Neural crest cell (in vitro differentiated cells): ENCODE measurements at places on chromosomes 7 and 10. TPM values are rescaled to one million over a fixed set of nuclear protein-coding genes. Genes with fewer than 3 reads are reported as not detected.

NKX1-2 gene
- not detected in 2 replicates for total RNA-seq

TMEM213 gene
- not detected in 2 replicates for total RNA-seq

EMX2 gene
- total RNA-seq: 1.0 and 1.1 TPM in 2 replicates

KLF6 gene
- total RNA-seq: 38.6 and 40.2 TPM in 2 replicates

GHRHR gene
- total RNA-seq: 0.84 TPM in 1 of 2 replicates, not detected in the other

FEZF1 gene
- total RNA-seq: not detected in 2 replicates

AKR1C1 gene
- total RNA-seq: 3.7 and 5.7 TPM in 2 replicates

DNA sequence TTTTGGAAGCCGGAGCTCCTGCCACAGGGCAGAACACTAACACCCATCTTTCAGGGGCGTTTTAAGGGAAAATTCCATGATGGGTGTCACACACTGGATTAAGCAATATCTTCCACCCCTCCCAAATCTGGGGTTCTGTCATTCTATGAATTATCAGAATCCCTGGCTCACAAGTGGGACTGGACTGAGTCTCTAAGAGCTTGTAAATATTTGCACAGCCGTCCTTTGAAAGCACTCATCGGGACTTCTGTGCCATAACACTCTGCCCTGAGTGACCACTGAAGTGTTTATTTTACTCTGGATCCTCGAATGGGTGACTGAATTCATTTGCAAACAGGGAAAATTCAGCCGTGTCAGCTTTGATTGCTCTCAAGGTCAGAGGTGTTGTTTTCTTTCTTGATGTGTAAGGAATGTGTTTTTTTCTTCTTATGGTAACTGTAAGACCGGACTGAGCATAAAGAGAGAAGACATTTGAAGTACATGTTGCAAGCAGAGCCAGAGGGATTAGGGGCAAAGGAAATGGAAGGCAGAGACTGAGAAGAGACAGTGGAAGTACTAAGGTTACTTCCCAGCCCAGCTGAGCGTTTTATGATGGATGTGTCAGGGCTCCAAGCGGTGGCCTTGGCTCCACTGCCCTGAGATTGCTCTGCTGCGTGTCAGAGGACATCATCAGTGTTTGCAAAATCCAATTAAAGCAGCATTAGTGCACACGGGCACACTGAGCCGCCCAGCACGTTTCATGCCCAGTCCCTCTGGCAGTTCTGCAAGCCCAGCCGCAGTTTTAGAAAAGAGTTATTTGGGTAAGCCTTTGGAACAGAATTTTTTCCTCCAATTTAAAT lies 17.7 kb upstream of the GTPBP4 start:
- H3K4me3 ChIP-seq: no peak overlapping the region
- H3K27ac ChIP-seq: no peak overlapping the region
- peaks cover 11% of the 10 kb centered on the region for H3K4me1 ChIP-seq

- no peak overlapping the region for H3K4me3 ChIP-seq
- peaks cover 23% of the 10 kb centered on the region for H3K4me1 ChIP-seq
- H3K27me3 ChIP-seq: no peaks in the 10 kb centered on the region
- peaks cover 41% of the 10 kb centered on the region for H3K36me3 ChIP-seq
- H3K27ac ChIP-seq: no peak overlapping the region
These were observed 11.1 kb downstream of the YWHAG start for GRCh38 chr7:76347710-76348109.

DNA sequence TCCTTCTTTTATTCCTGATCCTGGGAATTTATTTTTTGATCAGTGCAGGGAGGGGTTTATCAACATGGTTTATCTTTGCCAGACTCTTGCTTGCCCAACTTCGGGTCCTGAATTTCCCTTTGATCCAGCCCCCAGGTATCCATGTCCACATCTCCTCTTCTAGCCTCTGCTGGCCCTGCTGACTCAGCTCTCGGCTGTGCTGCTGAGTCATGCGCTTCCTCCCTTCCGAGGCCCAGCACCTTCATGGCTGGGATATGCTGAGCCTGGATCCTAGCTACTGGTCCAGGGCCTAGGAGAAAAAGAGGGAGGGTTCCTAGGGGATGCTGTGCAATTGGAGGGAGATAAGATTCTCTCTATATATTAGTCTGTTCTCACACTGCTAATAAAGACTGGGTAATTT lies 380.7 kb upstream of the SHH start:
- no peak overlapping the region for H3K27ac ChIP-seq
- no peaks in the 10 kb centered on the region for H3K4me1 ChIP-seq
- no peak overlapping the region for H3K4me3 ChIP-seq
- no peak for DNase-seq
- H3K36me3 ChIP-seq: no peaks in the 10 kb centered on the region

- H3K27me3 ChIP-seq: no peaks in the 10 kb centered on the region
- no peak overlapping the region for H3K4me3 ChIP-seq
- H3K27ac ChIP-seq: no peak overlapping the region
- peaks cover 6% of the 10 kb centered on the region for H3K4me1 ChIP-seq
These were observed 141.3 kb upstream of the ANK3 start for GRCh38 chr10:60531006-60531405.

- H3K4me1 ChIP-seq: peaks cover 5% of the 10 kb centered on the region
- DNase-seq: no peak
- no peaks in the 10 kb centered on the region for H3K27me3 ChIP-seq
- H3K36me3 ChIP-seq: no peaks in the 10 kb centered on the region
- H3K4me3 ChIP-seq: no peak overlapping the region
These were observed 40.0 kb downstream of the SYPL1 start for GRCh38 chr7:106071999-106072714.

DNA sequence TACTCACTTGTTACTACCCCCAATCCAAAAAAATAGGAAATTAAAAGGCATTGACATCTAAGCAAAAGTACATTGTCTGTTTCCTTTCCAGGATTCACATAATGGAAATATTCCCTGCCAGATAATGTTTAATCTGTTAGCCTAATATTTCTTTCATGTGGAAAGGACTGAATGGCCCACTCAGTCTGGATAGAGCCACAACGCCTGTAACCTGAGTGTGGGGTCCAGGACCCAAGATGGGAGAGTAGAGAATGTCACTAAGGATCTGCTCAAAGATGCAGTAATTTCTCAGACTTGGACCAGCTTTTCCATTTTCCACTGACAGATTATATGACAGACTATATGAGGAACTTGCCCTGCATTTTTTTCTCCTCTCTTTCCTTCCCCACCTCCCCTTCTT lies 1088.9 kb downstream of the KCNMA1 start:
- H3K27ac ChIP-seq: peak overlapping the region; percentile 81
- H3K4me1 ChIP-seq: peaks cover 25% of the 10 kb centered on the region

- no peak overlapping the region for H3K4me3 ChIP-seq
- no peaks in the 10 kb centered on the region for H3K4me1 ChIP-seq
- no peak overlapping the region for H3K27ac ChIP-seq
- H3K27me3 ChIP-seq: peaks cover 8% of the 10 kb centered on the region
These were observed 87.6 kb upstream of the MTPN start for GRCh38 chr7:136064627-136065237.

DNA sequence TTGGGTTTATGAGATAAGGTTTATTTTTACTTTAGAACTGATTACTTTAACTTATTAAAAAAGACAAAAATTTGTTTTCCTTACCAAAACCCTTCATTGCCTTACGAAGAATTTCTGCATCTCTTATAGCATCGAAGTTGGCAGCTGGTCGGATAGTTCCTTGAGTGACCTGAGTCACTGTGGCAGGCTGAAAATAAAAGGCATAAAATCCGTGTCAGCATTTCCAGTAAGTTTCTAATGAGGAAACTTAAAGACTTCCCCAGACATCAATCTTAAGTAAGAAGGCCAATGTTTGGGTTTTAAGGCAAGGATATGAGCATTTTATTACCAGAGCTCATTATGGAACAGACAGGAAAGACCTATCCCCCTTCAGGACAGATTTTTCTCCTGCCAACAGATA lies 25.6 kb downstream of the ANXA7 start:
- H3K4me1 ChIP-seq: no peaks in the 10 kb centered on the region
- H3K27ac ChIP-seq: no peak overlapping the region
- peaks cover 17% of the 10 kb centered on the region for H3K36me3 ChIP-seq
- no peak for DNase-seq
- no peaks in the 10 kb centered on the region for H3K27me3 ChIP-seq
